GM20000 (cell line): ENCODE measurements at places on chromosomes 2 and 18.

DNA sequence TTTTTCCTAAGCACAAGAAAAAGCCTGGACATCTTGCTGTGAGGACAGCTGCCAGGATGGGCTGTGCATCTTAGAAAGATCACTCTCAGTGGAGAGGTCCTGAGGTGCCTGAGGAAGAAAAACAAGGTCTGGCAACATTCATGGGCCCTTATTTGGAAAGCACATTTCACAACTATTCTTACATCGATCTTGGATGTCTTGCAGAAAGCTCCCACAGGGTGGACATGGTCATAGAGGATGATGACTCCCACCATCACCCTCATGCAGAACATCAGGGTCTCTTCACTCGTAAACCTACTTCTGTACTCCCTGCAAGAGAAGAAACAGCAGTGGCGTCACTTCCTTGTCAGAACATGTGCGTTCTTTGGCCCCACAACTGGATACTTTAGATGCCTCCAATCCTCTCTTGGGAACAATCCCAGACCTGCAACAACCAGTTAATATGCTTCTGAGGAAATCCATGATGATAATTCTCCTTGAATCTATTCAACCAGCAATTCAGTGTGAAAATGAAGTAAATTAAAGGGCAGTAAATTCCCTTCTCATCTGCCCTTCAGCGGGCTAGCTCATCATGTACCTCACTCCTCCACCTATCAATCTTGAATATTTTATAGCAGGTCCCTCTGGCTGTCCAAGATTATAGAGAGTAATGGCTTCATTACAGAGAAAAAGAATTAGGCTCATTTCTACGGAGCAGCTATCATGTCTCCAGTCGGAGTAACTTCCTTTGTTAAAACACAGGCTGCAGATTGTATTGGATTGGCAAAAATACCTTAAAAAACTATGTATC lies 106.2 kb downstream of the CYRIA start:
- no peak for DNase-seq

GRCh38 chr18:74281011-74281979 lies 10.5 kb downstream of the CYB5A start:
- DNase-seq = no peak

- DNase-seq = no peak
Measured at GRCh38 chr18:23883277-23883790, 131.2 kb upstream of the TTC39C start.

GRCh38 chr2:214139630-214140284 lies 271.1 kb upstream of the VWC2L start:
- DNase-seq = no peak

DNA sequence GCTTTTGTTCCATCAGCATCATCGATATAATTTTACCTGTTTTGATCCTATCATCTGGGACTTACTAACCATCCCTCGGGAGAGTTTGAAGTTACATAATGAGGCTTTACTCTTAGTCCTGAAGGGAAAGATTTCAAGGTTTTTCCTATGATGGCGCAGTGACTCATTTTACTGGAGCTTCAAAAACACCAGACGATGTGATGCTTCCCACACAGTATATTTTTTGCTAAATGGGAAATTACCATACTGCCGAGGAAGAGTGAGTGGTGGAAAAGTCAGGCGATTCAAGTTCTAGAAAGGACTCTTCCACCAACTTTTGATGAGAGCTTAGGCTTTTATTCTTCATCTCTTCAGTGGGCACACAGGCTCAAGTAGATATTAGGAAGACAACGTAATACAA lies 44.6 kb upstream of the GCG start:
- no peak for DNase-seq

DNA sequence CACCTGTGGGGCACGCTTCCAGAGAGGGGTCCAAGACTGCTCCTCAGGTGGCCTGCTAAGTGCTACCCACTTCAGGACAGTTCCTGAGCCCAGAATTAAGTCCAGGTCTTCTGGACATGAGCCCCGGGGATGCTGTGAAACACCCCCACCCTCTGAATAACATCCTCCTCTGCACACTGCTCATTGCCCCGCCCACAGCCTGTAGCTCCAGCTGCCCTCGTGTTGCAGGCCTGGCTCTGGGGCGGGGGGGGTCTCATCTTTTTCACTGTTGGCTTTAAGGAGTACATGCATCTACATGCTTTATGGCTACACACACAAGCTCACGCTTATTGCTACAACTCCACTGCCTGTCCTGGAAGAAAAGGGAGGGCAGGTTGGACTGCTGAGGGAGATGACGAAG lies 92.8 kb downstream of the PTGR3 start:
- no peak for DNase-seq

- DNase-seq = no peak
Measured at GRCh38 chr2:134123332-134123731, 130.5 kb upstream of the MGAT5 start.

DNA sequence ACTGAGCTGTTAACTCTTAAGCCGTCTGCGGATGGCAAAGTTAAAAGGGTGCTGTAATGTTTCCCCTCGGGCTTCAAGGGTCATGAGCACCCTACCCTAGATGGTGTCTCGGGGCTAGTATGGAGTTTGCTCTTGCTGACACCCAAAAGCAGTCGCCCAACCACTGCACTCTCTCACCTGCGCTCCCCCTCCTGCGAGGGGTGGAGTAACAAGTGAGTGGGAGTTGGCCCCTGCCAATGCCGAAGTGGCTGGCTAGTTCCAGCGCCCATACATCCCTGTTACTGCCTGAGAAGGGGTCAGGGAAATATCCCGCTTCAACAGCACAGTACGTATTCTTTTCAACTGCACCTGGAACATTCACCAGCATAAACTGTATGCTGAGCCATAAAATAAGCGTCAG lies 47.5 kb downstream of the FAM117B start:
- DNase-seq = no peak

GRCh38 chr2:31442376-31442775 lies 27.8 kb upstream of the XDH start:
- DNase-seq = no peak

DNA sequence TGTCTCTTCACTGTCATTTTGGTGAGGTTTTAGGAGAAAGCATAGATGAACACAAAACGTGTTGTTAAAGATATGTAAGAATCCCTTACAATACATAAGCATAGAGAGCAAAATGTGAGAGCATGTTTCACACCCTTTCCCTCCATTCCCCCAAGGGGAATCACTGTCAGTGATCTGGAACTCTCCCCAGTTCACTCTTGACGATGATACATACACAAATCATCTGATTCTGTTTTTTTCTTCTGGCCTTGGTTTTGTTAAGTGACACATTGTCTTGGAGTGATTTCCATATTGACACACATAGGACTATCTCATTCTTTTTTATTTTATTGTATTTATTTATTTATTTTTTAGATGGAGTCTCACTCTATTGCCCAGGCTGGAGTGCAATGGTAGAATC lies 53.7 kb upstream of the TANC1 start:
- DNase-seq = no peak

DNA sequence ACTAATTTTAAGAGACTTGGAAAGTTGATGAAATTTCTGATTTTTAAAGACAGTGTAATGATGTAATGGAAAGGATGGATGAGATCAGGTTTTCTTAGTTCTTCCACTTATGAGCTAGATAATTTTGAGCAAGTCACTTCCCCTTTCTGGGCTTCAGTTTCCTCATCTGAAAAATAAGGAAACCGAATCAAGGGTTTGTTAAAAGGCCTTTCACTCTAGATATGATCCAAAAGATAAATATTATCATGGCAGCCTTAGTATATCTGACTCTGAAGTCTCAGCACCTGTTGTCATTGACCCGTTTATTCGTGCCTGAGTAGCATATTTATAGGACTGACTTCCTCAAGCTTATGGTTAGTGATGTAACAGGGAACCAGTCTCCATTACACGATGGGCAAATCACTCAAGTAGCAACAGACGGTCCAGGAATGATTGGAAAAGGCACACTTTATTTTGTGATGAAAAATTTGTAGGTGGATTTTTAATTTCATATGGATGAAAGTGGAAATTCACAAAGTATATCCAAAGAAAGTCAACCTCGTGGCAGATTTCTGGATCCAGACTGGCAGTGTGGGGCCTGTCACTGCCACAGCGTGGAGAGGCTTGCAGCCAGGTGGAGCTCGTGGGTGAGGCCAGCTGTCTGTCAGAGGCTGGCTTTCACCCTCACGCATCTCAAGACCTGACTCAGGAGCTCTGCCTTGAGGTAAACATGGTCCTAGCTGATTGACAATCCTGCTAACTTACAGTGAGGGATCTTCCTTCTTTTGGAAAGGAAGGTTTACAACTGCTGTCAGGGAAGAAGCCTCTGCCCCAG lies 137.9 kb upstream of the CXCR4 start:
- DNase-seq = peak; percentile 34

- DNase-seq = no peak
Measured at GRCh38 chr2:68825866-68826265, 45.3 kb downstream of the BMP10 start.

GRCh38 chr2:231928901-231929725 lies 2.9 kb upstream of the NPPC start:
- peak; percentile 8 for DNase-seq

GRCh38 chr2:180520206-180520605 lies 460.2 kb upstream of the UBE2E3 start:
- DNase-seq = no peak

GRCh38 chr2:198880421-198880820 lies 577.3 kb downstream of the SATB2 start:
- DNase-seq = no peak

- no peak for DNase-seq
Measured at GRCh38 chr2:162156149-162156548, 4.1 kb upstream of the GCG start.

DNA sequence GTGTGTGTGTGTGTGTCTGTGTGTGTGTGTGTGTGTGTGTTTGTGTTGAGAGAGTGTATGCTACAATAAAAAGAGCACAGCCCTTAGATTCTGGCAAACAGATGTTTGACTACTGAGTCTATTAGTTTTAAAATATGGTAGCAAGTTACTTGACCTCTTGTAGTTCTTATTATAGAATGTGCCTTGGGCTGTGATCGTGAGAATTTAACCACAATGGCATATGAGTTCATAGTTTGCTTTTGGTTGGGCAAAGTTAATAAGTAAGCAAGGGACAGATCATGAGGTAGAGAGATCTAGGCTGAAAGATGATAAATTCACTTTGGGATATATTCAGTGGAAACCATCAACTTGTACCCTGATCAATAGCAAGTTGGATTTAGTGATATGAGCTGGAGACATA lies 334.3 kb upstream of the VWC2L start:
- DNase-seq = no peak

- DNase-seq = no peak
Measured at GRCh38 chr2:30768708-30769480, 38.4 kb downstream of the CAPN13 start.

DNA sequence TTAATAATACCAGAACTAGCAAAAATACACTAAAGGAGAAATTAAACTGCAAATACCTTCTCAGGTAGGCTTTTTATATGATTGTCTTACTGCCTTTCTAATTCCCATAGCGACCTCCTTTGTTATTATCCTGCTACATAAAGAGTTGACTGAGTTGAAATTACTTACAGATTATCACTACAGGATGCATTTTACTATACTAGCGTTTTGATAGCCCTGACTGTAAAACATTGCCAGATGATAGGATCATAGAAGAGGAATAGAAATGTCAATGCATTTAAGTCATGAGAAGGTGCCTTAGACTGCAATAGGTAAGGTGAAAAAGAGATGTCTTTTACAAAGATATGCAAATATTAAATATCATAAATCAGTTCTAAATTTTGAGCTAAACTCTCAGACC lies 639.7 kb downstream of the NRXN1 start:
- no peak for DNase-seq

DNA sequence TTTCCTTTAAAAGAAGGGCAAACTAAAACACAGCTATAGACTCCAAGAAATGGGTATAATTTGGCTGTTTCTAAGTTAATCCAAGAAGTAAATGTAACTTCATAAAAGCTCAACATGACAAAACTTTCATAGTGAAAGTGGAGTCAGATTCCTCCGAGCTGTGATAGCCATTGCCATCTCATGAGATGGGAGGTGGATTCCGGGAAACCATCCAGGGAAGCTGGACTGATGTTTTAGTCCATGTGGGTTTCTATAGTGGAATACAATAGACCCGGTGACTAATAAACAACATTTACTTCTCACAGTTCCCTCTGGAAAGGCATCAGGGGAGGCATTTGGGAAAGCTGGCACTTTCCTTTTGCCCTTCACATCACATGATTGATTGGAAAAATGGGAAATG lies 10.0 kb upstream of the LAPTM4A start:
- no peak for DNase-seq

GRCh38 chr2:47528874-47529273 lies 125.9 kb downstream of the MSH2 start:
- no peak for DNase-seq

DNA sequence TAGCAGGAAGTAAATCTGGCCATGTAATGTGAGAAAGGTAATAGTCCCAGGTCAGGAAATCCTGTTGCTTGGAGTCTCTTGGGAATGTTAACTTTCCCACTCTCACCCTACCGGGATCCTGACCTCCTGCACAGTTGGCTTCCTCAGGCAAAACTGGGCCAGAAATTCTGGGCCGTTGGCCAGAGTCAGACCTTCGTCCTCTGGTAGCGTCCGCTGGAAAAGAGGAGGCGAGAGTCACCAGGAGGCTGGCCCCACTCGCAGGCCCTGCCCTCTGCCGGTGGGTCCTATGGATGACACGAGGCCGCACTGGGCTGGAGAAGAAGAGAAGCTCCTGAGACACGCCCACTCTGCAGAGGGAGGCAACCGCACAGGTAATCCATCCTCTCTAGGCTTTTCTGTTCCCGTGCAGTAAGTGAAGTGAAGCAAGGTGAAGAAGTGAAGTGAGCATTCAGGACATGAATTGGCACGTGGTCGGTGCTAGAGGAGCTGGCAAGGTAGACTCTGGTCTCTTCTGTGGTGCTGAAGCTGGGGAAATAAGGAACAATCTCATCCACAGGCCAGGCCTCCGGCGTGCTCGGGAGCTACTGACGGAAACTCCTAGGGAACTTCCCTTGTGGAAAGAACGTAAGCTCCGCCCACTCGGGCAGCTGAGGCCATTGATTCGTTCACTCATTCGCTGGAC lies 182.7 kb upstream of the GLI2 start:
- peak; percentile 44 for DNase-seq

GRCh38 chr2:234025466-234025865 lies 25.0 kb upstream of the SPP2 start:
- peak; percentile 70 for DNase-seq

GRCh38 chr2:197011801-197012641 lies 85.5 kb upstream of the PGAP1 start:
- peak; percentile 63 for DNase-seq

DNA sequence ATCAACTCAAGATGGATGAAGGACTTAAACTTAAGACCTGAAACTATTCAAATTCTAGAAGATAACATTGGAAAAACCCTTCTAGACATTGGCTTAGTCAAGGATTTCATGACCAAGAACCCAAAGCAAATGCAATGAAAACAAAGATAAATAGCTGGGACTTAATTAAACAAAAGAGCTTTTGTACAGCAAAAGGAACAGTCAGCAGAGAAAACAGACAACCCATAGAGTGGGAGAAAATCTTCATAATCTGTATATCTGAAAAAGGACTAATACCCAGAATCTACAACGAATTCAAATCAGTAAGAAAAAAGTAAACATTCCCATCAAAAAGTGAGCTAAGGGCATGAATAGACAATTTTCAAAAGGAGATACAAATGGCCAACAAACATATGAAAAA lies 171.2 kb downstream of the ERBB4 start:
- DNase-seq = no peak

- DNase-seq = no peak
Measured at GRCh38 chr2:125593036-125593435, 1062.9 kb upstream of the GYPC start.

GRCh38 chr18:50870138-50870845 lies 8.6 kb upstream of the ME2 start:
- DNase-seq = no peak
